Activated naive CD8-positive, alpha-beta T cell treated with anti-CD3 and anti-CD28 coated beads, Interleukin-2, amount 10 ng/mL, durations not matched to agents 7 days and 5 days (primary cell): ENCODE measurements at places on chromosomes 12 and 14.
A peak's percentile ranks its signal among the peaks of the same experiment; 100 is the strongest.

- H3K36me3 ChIP-seq: no peaks in the 10 kb centered on the region
- no peak overlapping the region for H3K4me3 ChIP-seq
- H3K27me3 ChIP-seq: peaks cover 3% of the 10 kb centered on the region
- H3K27ac ChIP-seq: no peak overlapping the region
These were observed 78.1 kb downstream of the PELI2 start for GRCh38 chr14:56196274-56196673.

DNA sequence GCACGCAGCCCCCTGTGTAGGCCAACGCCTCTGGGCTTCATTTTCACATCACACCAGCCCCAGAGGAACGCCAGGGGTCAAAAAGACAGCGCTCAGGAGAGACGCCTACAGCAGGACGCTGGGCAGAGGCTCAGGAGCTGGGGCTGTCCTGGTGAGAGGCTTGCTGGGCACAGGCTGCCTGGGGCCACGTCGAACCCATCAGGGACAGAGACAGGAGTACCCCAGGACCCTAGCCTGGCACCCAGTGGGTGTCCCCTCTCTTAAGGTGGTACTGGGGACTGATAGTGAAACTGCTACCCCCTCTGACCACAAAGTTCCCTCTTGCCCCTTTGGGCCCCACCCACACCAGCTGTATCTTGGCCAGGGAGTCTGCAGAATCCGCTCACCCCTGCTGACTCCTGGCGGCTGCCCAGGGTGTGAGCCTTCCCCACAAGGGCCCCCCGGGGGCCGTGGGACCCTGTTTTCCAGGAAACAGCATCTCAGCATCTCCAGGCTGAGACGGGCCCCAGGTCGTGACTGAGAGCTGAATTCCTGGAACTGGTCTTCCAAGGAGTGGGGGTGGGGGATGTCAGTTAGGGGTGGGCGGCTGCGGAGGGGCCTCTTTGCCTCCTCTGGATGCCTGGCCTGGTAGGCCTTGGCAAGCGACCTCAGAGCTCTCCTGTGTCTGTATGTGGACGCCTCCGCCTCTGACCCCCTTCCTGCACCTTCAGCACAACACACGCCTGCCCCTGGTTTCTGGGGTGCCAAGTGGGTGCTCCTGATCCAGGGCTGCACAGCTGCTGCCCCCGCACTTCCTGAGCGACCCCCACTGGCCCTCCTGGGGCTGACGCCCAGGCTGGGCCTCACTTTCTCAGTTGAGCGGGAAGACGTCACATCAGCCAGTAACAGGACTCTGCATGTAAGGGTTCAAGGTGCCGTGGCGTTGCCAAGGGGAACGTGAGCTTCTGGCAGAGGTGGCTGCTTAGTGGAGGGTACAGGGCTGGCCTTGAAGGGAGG, 321.9 kb upstream of the RTL1 start:
- H3K27ac ChIP-seq: peak overlapping the region; percentile 64
- H3K36me3 ChIP-seq: no peaks in the 10 kb centered on the region
- H3K4me1 ChIP-seq: peaks cover 5% of the 10 kb centered on the region
- H3K4me3 ChIP-seq: peak overlapping the region; percentile 42
- H3K27me3 ChIP-seq: no peaks in the 10 kb centered on the region

GRCh38 chr12:6052206-6052939, 72.1 kb downstream of the VWF start:
- no peaks in the 10 kb centered on the region for H3K36me3 ChIP-seq
- no peak overlapping the region for H3K4me3 ChIP-seq
- peaks cover 7% of the 10 kb centered on the region for H3K27me3 ChIP-seq

GRCh38 chr14:95302667-95303506, 16.8 kb downstream of the CLMN start:
- DNase-seq: no peak
- H3K4me1 ChIP-seq: peaks cover 2% of the 10 kb centered on the region
- no peaks in the 10 kb centered on the region for H3K36me3 ChIP-seq
- H3K27ac ChIP-seq: no peak overlapping the region

DNA sequence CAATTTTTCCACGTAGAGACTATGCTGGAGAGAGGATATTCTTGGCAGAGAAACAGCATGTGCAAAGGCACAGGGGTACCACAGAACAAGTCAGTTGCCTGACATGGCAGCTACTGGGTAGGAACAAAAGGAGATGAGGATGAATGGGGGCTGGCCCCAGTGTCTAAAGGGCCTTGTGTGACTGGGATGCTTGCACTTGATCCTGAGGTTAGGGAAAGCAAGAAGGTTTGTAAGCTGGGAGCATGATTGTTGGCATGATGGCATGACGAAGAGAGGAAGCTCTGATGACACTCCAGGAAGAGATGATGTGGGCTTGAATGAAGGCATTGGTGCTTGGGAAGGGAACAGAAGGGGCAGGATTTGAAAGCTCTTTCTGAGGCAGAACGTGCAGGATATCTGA, 139.1 kb downstream of the ZFP36L1 start:
- H3K27me3 ChIP-seq: no peaks in the 10 kb centered on the region
- peaks cover 8% of the 10 kb centered on the region for H3K4me1 ChIP-seq
- H3K4me3 ChIP-seq: no peak overlapping the region
- DNase-seq: no peak
- H3K27ac ChIP-seq: no peak overlapping the region

- peak overlapping the region; percentile 45 for H3K27ac ChIP-seq
- H3K27me3 ChIP-seq: peaks cover 95% of the 10 kb centered on the region
- H3K36me3 ChIP-seq: no peaks in the 10 kb centered on the region
These were observed 700 bp downstream of the SIX6 start for GRCh38 chr14:60509438-60510253.

- DNase-seq: no peak
- H3K27me3 ChIP-seq: no peaks in the 10 kb centered on the region
- no peak overlapping the region for H3K27ac ChIP-seq
- no peaks in the 10 kb centered on the region for H3K36me3 ChIP-seq
These were observed 87.0 kb downstream of the IRF2BPL start for GRCh38 chr14:76941544-76941943.

- H3K27me3 ChIP-seq: no peaks in the 10 kb centered on the region
- peak; percentile 76 for DNase-seq
- peak overlapping the region; percentile 89 for H3K4me3 ChIP-seq
- H3K27ac ChIP-seq: peak overlapping the region; percentile 92
These were observed 5.9 kb upstream of the GDF11 start for GRCh38 chr12:55736780-55737580.

DNA sequence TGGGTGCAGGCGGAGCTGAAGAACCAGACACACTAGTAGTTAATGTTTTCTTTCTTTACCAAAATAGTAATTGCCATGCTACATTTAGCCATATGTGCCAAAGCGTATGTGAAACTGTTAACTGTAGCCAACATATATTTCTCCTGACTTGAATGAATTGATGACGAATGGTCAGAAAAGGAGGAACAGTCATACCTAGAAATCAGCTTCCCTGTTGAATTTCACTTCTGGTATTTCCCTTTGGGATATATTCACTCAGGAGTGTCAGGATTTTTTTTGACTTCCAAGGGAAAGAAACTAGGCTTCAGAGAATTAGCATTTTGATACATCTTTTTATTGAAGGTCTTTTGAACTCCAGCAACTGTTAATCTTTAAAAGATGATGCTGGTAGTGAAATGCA, 87.0 kb downstream of the ERC1 start:
- H3K4me1 ChIP-seq: no peaks in the 10 kb centered on the region
- no peak overlapping the region for H3K4me3 ChIP-seq
- no peak for DNase-seq

GRCh38 chr12:15562263-15562662, 226.9 kb downstream of the EPS8 start:
- H3K36me3 ChIP-seq: peaks cover 22% of the 10 kb centered on the region
- H3K4me3 ChIP-seq: peak overlapping the region; percentile 74
- DNase-seq: no peak
- peaks cover 3% of the 10 kb centered on the region for H3K27me3 ChIP-seq
- H3K4me1 ChIP-seq: peaks cover 42% of the 10 kb centered on the region

DNA sequence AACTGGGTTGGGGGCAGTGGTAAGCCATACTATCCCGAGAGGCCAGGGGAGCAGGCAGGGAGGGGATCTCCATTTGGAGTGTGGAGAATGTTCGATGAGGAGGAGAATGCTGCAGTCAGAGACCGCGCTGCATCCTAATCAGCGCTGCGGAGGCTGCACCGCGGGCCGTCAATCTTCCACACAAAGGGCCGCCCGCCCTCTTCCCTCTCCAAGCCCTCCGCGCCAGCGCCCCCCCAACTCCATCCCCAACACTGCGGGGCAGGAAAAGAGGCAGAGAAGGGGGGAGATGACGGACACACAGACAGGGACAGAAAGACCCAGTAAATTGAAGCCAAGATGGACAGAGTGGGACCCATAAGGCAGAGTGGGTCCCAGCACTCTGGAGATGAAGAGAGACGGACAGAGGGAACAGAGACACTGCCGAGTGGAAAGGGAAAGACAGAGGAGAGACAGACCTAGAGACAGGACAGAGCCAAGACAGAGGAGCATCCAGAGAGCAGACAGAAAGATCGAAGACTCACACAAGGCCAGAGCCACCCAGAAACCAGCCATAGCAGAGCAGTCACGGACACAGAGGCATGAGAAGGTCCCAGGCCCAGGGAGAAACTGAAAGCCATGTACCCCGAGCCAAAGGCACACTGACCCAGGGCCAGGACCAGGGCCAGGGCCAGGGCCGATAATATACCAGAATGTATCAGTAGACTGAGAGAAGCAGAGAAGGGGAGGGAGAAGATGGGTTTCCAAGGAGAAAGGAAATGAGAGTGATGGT, 3.5 kb downstream of the CISTR start:
- H3K4me1 ChIP-seq: peaks cover 13% of the 10 kb centered on the region
- no peaks in the 10 kb centered on the region for H3K36me3 ChIP-seq
- H3K27ac ChIP-seq: no peak overlapping the region

DNA sequence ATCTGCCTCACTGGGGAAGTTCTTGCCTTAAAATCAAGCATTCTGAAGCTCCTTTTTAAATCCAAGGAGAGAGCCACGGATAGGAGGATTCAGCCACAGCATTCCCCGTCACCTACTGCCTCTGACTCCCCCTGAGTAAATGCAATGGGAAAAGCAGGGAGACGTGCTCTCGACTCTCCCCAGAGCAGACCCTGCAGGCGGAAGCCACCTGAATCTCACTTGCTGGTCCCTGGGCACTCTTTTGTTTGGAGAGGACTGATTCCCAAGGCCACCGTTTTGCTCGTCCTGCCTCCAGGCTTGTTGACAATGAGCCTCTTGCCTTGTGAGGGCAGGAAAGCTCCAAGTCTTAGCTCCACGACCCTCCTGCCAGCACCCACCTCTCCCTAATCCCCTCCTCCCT, 204.5 kb downstream of the SLC15A4 start:
- H3K36me3 ChIP-seq: no peaks in the 10 kb centered on the region
- no peak overlapping the region for H3K27ac ChIP-seq
- no peaks in the 10 kb centered on the region for H3K4me1 ChIP-seq

DNA sequence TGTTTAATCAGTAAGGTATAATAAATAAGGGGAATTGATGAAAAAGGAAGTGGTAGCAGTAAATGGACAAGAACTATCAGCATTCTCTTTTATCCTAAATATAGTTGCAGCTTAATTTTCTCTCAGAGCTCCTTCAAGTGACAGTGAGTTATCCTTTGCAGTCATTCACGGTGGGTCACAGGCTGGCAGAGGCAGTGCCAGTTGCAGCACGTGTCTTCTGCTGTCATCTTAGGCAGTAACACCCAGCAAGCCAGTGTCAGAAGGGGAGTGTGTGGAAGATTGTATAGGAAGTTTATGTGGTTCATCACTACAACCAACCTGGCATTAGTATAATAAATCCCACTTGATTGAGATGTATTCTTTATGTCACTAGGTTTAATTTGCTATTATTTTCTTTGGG, 170.0 kb downstream of the CCDC91 start:
- peaks cover 7% of the 10 kb centered on the region for H3K36me3 ChIP-seq
- no peaks in the 10 kb centered on the region for H3K27me3 ChIP-seq
- H3K4me1 ChIP-seq: no peaks in the 10 kb centered on the region
- H3K27ac ChIP-seq: no peak overlapping the region
- H3K4me3 ChIP-seq: no peak overlapping the region

GRCh38 chr12:91224401-91224800, 41.8 kb upstream of the DCN start:
- no peaks in the 10 kb centered on the region for H3K36me3 ChIP-seq
- DNase-seq: no peak
- no peak overlapping the region for H3K27ac ChIP-seq
- peaks cover 2% of the 10 kb centered on the region for H3K27me3 ChIP-seq
- H3K4me1 ChIP-seq: no peaks in the 10 kb centered on the region
- no peak overlapping the region for H3K4me3 ChIP-seq

DNA sequence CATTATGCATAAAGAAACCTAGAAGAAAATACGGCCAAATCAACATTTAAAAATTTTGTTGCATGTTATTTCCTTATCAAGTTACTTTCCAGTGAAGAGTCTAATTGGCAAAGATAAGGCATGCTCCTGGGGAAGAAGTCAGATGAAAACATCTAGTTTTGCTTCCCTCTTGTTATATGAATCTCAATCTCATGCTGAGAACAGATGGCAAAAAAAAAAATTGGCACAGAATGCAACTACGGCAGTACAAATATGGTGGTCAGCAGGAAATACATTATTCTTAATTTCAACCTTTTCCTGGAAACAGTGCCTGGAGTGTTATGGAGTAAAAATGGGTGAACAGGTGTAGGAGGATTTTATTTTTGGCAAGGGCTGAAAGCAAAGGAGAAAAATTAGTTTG, 32.8 kb downstream of the HECTD4 start:
- peaks cover 3% of the 10 kb centered on the region for H3K36me3 ChIP-seq
- peaks cover 18% of the 10 kb centered on the region for H3K4me1 ChIP-seq
- no peaks in the 10 kb centered on the region for H3K27me3 ChIP-seq
- no peak overlapping the region for H3K27ac ChIP-seq

- no peak overlapping the region for H3K4me3 ChIP-seq
- no peaks in the 10 kb centered on the region for H3K36me3 ChIP-seq
- H3K4me1 ChIP-seq: peaks cover 12% of the 10 kb centered on the region
These were observed 4.3 kb downstream of the HOXC9 start for GRCh38 chr12:54004063-54004840.

- H3K4me3 ChIP-seq: no peak overlapping the region
- DNase-seq: no peak
- H3K27ac ChIP-seq: no peak overlapping the region
- no peaks in the 10 kb centered on the region for H3K4me1 ChIP-seq
- H3K36me3 ChIP-seq: no peaks in the 10 kb centered on the region
These were observed 233.2 kb downstream of the MDGA2 start for GRCh38 chr14:47442211-47442610.

GRCh38 chr12:131783915-131784541, 44.2 kb upstream of the MMP17 start:
- H3K4me1 ChIP-seq: no peaks in the 10 kb centered on the region
- no peak overlapping the region for H3K27ac ChIP-seq
- H3K27me3 ChIP-seq: no peaks in the 10 kb centered on the region
- no peak overlapping the region for H3K4me3 ChIP-seq
- DNase-seq: no peak
- H3K36me3 ChIP-seq: peaks cover 7% of the 10 kb centered on the region

- H3K4me1 ChIP-seq: no peaks in the 10 kb centered on the region
- no peak overlapping the region for H3K27ac ChIP-seq
- DNase-seq: no peak
- H3K4me3 ChIP-seq: no peak overlapping the region
These were observed 2.5 kb downstream of the LTBR start for GRCh38 chr12:6386491-6386890.

- H3K27me3 ChIP-seq: no peaks in the 10 kb centered on the region
- H3K27ac ChIP-seq: peak overlapping the region; percentile 94
- peak overlapping the region; percentile 87 for H3K4me3 ChIP-seq
- no peaks in the 10 kb centered on the region for H3K36me3 ChIP-seq
- H3K4me1 ChIP-seq: peaks cover 50% of the 10 kb centered on the region
These were observed 344 bp downstream of the LPAR5 start for GRCh38 chr12:6635375-6635855.

GRCh38 chr14:59870277-59871165, at the start of gene RTN1:
Gene RTN1, minus strand, starts transcription at chr14:59870776. Its CDS starts 146 bp downstream, at chr14:59870630.
- peaks cover 3% of the 10 kb centered on the region for H3K4me1 ChIP-seq
- H3K36me3 ChIP-seq: no peaks in the 10 kb centered on the region
- H3K27ac ChIP-seq: no peak within 1 kb of the TSS
- peaks cover 63% of the 10 kb centered on the region for H3K27me3 ChIP-seq

GRCh38 chr14:72165229-72165698, 233.0 kb downstream of the RGS6 start:
- no peaks in the 10 kb centered on the region for H3K36me3 ChIP-seq
- H3K4me1 ChIP-seq: no peaks in the 10 kb centered on the region
- peaks cover 4% of the 10 kb centered on the region for H3K27me3 ChIP-seq
- no peak overlapping the region for H3K4me3 ChIP-seq
- no peak overlapping the region for H3K27ac ChIP-seq
